Immature natural killer cell (primary cell): ENCODE measurements at places on chromosomes 12 and 14. TPM values are rescaled to one million over a fixed set of nuclear protein-coding genes. Genes with fewer than 3 reads are reported as not detected.

The CIROP gene
- polyA plus RNA-seq: not detected

The TAS2R7 gene
- not detected for polyA plus RNA-seq

The C12orf60 gene
- 0.57 TPM for polyA plus RNA-seq

The ENDOU gene
- not detected for polyA plus RNA-seq

The SUOX gene
- polyA plus RNA-seq: 3.5 TPM

The CSRP2 gene
- polyA plus RNA-seq: not detected

The GPD1 gene
- not detected for polyA plus RNA-seq
